ENCODE measurements at places on chromosomes 6 and 20. TPM values are rescaled to one million over a fixed set of nuclear protein-coding genes. Genes with fewer than 3 reads are reported as not detected.

DNA sequence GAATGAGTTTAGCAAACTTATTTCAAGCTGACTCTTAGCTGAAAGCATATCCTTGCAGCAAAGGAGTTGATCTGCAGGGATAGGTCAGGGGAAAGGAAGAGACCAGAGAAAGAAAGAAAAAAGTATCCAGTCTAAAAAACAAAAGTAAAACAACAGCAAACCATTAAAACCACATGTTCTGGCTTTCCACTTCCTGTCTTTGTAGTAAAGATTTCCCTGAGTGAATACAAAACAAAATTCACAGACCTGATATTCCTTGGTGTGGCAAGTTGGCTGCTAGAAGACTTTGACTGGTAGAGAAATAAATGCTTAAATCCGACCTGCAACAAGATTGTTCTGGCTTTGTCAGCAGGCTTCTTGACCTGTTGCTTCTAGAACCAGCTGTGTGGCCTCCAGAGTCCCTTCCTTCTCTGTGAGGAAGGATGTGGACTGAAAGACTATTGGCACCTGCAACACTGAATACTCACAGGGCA, 23.4 kb upstream of the MCM3 start:
- DNase-seq = no peak

- no peak for DNase-seq
Measured at GRCh38 chr6:52065621-52066020, 21.8 kb downstream of the PKHD1 start.

The SCRT2 gene
- polyA plus RNA-seq = not detected

DNA sequence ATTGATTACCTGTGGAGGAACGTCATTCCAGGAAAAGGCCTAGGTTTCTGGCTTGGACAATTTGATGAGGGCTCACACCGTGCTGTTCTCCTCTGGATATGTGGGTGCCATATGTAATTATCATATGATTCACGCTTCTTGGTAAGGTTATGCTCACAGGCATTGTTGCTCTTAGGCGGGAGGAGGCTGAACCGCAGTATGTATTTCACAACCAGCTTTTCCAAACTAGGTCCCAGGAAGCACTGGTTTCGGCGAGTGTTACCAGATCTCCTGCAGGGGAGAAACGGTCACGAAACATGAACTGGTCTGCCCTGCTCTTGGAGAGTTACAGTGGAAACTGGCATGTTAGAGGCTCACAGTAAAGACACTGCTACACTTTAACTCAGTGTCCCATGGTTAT, 793 bp upstream of the FAM50B start:
- DNase-seq = no peak

The COL21A1 gene
- 0.35 TPM for polyA plus RNA-seq

The SRSF12 gene
- 0.04 TPM for polyA plus RNA-seq

- peak; percentile 72 for DNase-seq
Measured at GRCh38 chr6:87731818-87732661, 30.0 kb upstream of the AKIRIN2 start.

- no peak for DNase-seq
Measured at GRCh38 chr6:41965429-41966213, 24.0 kb upstream of the CCND3 start.

GRCh38 chr6:105507811-105508210, 104.9 kb upstream of the PREP start:
- no peak for DNase-seq

The SAPCD1 gene
- 0.88 TPM for polyA plus RNA-seq

GRCh38 chr20:44657875-44658274, 6.4 kb upstream of the ADA start:
- DNase-seq = no peak

All from AG04450 (cell line).